Islet precursor cell (in vitro differentiated cells): ENCODE measurements at places on chromosomes 1 and 21.

DNA sequence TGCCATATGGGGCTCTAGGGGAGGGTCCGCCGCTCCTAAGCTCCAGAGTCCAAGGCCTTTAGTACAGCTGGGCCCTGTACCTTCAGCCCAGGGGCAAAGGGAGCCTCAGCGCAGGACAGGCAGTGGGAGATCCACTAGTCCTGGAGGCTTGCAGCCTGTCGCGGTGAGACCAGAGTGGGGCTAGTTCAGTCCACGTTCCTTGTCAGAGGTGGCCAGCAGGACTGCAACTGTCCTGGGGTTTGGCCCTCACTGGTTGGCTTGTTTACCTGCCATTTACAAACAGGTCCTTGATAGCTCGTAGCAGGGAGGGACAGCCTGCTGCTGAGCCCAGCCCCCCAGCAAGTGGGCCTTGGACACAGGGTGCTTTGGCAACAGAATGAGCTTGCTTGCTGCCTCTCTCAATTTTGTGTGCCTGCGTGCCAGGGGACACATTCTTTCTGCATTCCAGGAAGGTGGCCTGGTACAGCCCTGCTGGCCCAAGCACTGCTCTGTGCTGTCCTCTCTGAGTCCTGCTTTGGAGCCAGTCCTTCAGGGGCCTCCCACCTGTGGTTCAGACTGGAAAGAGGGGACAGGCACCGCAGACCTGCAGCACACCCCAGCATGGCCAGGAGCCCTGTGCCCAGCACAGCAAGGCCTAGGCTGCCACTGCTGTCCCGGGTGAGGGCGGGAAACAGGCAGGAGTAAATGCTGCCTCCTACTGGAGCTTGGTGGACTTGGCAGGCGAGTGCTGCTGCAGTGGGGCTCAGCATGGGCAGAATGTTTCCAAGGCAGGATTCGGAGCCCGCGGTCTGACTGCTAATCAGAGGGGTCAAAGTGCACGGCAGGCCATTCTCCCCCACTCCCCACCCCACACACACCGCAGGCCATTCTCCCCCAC lies 15.2 kb downstream of the H6PD start:
- peak; percentile 84 for DNase-seq

DNA sequence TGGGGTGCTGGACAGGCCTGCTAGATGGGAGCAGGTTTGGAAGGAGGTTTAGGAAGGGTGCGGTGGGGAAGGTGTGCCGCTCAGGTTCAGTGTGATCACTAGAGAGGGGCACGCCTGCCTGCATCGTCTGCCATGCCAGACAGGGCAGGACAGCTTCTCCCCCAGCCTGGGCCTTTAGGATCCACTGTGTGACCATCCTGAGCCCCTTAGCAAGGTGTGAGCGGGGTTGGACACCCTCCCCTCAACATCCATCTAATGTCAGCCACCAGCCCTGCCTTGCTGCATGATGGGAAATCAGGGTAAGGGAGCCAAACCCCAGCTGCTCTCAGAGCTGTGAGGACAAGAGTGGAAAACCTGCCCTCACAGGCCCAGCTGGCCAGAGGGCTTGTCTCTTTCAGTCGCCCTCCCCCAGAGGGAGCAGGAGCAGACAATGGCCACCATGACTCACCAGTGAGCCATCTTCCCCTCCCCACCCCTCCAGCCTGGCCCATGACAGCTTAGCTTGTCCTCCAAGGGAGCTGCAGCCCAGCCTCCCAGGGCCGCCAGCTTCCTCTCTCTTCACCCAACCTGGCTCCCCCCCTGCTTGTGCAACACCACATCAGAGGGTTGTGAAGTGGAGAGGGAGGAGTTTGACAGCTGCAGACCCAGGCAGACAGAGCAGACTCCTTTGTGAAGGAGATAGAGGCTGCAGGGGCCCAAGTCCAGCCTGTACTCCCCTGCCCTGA lies 37.0 kb downstream of the NUAK2 start:
- DNase-seq, result peak; percentile 100

DNA sequence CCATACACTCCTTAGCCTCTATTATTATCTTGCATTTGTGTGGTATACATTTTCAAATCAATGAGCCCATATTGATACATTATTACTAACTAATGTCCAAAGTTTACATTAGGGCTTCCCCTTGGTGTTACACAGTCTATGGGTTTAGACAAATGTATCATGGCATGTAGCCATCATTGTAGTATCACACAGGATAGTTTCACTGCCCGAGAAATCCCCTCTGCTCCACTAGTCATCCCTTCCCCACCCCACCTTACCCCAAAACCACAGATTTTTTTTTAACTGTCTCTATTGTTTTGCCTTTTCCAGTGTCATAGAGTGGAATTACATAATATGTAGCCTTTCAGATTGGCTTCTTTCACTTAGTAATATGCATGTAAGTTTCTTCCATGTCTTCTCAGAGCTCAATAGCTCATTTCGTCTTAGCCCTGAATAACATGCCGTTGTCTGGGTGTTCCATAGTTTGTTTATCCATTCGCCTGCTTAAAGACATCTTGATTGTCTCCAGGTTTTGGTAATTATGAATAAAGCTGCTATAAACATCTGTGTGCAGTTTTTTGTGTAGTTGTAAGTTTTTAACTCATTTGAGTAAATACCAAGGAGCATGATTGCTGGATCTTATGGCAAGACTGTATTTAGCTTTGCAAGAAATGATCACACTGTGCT lies 86.4 kb upstream of the LYST start:
- no peak for DNase-seq

- DNase-seq, result no peak
These were observed 424.4 kb upstream of the NFIA start for GRCh38 chr1:60657926-60658325.

DNA sequence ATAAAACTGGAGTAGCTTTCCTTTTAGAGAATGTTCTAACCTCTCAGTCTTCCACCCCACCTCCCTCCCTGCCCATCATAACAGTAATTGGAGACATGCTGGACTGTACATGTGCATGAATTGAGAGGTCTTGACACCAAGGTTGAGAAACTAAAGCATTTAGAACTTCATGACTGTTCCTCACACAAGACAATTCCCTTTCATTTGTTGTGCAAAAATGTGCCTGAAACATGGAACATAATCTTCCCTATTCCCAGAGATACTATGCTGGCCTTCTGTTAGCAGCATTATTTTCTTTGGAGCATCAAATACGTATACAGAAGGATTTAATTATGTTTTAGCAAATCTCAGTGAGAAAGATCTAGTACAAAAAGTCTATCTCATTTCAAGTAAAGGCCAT lies 97.5 kb upstream of the KCNE2 start:
- no peak for DNase-seq
